ENCODE measurements at places on chromosomes 5 and 9. TPM values are rescaled to one million over a fixed set of nuclear protein-coding genes. Genes with fewer than 3 reads are reported as not detected.

Gene IRX2
- total RNA-seq = 0.27 TPM

GRCh38 chr5:172668594-172669071 lies 27.6 kb downstream of the NEURL1B start:
- no peak for DNase-seq

GRCh38 chr9:87643778-87644570 lies 81.9 kb upstream of the CTSL start:
- no peak for DNase-seq

DNA sequence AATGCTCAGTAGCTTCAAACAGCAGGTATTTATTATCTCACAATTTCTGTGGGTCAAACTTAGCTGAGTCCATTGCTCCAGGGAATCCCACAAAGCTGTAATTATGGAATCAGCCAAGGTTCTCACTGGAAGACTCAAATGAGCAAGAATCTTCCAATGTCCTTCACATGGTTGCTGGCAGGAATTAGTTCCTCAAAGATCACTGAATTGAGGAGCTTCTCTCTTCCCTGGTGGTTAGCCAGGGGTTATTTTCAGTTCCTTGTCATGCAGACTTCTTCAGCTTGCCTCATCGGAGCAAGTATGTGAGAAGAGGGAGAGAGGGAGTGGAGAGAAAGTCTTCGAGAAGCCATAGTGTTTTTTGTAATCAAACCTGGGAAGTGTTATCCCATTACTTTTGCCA lies 2331.9 kb downstream of the MAT2B start:
- DNase-seq = no peak

GRCh38 chr5:91591076-91591475 lies 208.0 kb upstream of the ARRDC3 start:
- DNase-seq = no peak

DNA sequence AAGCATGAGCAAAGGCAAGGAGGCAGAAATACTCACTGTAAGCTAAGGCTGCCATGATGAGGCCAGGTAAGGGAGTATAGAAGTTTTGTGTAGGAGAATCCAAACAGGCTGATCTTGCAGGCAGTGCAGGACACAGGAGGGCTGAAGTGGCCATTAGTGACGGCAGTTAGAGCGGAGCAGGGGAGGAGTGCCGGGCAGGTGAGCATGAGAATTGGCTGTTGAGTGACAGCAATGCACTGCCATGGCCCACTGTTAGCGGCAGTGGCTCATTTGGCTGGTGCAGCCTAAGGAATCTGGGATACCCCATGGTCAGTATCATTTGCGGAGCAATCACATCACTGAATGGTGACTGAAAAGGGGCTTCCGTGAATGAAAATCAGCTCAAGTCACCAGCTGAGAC lies 22.8 kb downstream of the RGS3 start:
- DNase-seq = no peak

Gene GNAQ
- 27.8 TPM for total RNA-seq

All from left cardiac atrium (tissue), 4 donors.